Activated T-helper 2 cell treated with anti-CD3 and anti-CD28 coated beads, Interferon-gamma antibody, Interleukin-2, Interleukin-4, amounts not matched to agents 10 μg/mL and 5 μg/mL and 100 μg/mL, durations not matched to agents 14 hours and 24 hours and 36 hours (primary cell): ENCODE measurements at places on chromosomes 12 and 14. TPM values are rescaled to one million over a fixed set of nuclear protein-coding genes. Genes with fewer than 3 reads are reported as not detected.

DNA sequence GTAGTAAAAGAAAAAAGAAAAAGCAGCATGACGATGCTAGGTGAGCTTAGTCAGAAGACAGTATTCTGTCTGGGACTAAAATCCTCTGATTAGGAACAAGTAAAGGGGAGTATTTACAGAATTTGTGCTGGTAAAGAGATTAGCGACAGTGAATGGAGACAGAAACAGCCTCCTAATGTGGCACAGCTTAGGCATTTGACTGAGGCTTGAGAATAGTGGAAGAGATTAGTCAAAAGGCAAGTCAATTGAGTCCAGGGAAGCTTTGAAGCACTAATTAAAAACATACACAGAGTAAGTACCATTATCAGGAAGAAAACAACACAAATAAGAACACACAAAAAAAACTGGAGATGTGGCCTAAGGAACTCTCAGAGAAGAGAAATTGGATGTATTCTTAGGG lies 131.9 kb upstream of the CLEC14A start:
- H3K27me3 ChIP-seq, result no peaks in the 10 kb centered on the region
- H3K4me3 ChIP-seq, result no peak overlapping the region
- no peak for DNase-seq
- H3K4me1 ChIP-seq, result no peaks in the 10 kb centered on the region
- no peak overlapping the region for H3K27ac ChIP-seq

DNA sequence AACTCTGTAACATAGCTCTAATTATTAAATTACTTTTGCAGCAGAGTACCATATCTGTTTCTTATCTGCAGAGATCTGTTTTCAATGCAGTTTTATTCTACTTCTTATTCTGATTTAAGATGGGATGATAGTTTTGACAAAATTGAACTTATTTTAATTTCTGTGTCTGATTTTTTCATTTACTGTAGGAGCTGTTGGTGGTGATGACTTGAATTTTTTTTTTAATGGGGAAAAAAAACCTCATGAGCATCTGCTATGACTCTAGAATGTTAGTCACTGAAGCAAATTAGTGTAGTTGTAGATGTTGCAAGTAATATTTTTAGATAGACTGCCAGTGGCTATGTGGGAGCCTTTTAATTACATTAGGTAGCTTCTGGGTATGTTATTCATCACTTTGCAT lies 23.4 kb downstream of the DNM1L start:
- H3K4me3 ChIP-seq, result no peak overlapping the region
- H3K4me1 ChIP-seq, result peaks cover 35% of the 10 kb centered on the region
- DNase-seq, result no peak
- H3K36me3 ChIP-seq, result peaks cover 33% of the 10 kb centered on the region
- no peaks in the 10 kb centered on the region for H3K27me3 ChIP-seq
- no peak overlapping the region for H3K27ac ChIP-seq

DNA sequence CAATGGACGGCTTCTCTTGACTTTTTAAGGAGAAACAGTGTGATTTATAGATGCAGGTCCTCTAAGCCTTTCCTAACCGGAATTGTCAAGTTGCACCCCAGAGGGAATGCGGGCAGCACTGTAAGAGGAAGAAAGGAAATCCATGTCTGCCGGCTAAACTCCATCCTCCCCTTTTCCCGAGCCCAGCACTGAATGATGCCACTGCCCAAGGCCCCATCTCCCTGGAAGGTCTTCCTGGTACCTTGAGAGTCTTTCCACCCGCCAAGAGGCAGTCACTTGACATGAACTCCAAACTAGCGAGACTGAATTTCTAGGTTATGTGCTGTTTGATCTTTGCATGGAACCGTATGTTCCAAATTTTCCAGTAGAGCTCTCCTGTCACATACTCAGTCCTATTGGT lies 313.4 kb upstream of the FKBP4 start:
- DNase-seq, result no peak
- no peak overlapping the region for H3K4me3 ChIP-seq
- H3K36me3 ChIP-seq, result no peaks in the 10 kb centered on the region
- H3K27me3 ChIP-seq, result no peaks in the 10 kb centered on the region
- H3K27ac ChIP-seq, result no peak overlapping the region
- H3K4me1 ChIP-seq, result peaks cover 5% of the 10 kb centered on the region

- no peaks in the 10 kb centered on the region for H3K36me3 ChIP-seq
- H3K27ac ChIP-seq, result no peak overlapping the region
- no peak overlapping the region for H3K4me3 ChIP-seq
- H3K4me1 ChIP-seq, result peaks cover 3% of the 10 kb centered on the region
- no peak for DNase-seq
These were observed 353.0 kb downstream of the BTG1 start for GRCh38 chr12:91792597-91792996.

GRCh38 chr14:89571491-89571890 lies 154.5 kb upstream of the FOXN3 start:
- no peak overlapping the region for H3K27ac ChIP-seq
- no peak for DNase-seq
- no peaks in the 10 kb centered on the region for H3K27me3 ChIP-seq
- H3K36me3 ChIP-seq, result peaks cover 26% of the 10 kb centered on the region

DNA sequence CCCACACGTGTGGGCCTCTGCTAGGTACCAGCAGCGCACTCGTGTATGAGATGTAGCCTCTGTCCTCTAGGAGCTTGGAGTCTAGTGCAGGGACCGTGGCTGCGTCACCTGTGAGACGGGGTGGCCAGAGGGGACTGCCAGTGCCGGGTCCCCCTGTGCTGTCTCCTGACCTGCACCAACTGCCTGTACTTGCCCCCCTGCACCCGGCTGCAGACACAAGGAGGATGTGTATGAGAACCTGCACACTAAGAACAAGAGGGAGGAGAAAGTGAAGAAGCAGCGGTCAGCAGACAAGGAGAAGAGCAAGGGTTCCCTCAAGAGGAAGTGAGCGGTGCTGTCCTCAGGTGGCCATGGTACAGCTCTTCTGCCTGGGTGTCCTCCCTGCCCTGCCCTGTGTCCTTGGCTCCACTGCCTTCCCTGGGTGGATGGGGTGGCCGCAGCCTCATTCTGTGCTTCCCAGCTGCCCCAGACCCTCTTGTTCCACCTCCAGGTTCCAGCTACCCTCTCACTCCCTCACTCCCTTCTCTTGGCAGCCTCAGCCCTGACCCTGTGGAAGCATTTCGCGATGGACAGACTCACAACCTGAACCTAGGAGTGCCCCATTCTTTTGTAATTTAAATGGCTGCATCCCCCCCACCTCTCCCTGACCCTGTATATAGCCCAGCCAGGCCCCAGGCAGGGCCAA lies 9.6 kb downstream of the PTPN6 start:
- H3K27ac ChIP-seq, result peak overlapping the region; percentile 97
- no peaks in the 10 kb centered on the region for H3K27me3 ChIP-seq
- H3K4me1 ChIP-seq, result peaks cover 68% of the 10 kb centered on the region
- DNase-seq, result peak; percentile 37
- H3K4me3 ChIP-seq, result peak overlapping the region; percentile 64

DNA sequence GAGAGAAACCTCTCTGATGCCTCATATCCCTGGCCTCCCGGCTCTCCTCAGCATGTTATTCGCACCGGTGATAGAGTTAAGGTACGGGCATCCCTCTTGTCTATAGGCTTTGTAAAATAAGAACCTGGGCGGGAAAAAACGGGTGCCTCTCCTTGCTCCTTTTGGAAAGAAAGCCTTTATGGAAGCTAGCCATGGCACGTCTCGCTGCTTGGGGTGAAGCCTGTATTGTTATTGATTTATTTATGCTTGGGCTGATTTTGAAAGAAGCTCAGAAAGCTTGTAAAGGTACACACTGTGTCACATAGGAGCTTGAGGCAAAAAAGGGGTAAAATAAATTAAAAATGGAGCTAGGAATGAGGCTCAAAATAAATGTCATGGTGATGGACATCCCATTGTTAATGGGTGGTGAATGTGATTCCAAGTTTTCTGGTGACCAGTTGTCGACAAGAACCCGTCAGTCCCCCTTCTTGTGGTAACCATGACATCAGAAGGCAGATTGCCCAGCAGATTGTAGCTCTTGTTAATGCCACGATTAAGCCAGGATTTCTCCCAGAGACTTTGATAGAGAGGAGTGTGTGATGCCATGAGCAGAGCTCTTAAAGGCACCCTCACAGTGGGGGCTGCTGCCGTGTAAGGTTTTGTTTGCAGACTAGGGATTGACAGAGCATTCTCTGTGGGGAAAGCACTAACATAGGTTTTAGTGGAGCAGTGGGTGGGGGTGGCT lies 50.4 kb upstream of the ASPG start:
- no peak overlapping the region for H3K27ac ChIP-seq
- H3K36me3 ChIP-seq, result no peaks in the 10 kb centered on the region
- H3K4me3 ChIP-seq, result no peak overlapping the region
- DNase-seq, result no peak
- no peaks in the 10 kb centered on the region for H3K4me1 ChIP-seq
- H3K27me3 ChIP-seq, result peaks cover 2% of the 10 kb centered on the region

DNA sequence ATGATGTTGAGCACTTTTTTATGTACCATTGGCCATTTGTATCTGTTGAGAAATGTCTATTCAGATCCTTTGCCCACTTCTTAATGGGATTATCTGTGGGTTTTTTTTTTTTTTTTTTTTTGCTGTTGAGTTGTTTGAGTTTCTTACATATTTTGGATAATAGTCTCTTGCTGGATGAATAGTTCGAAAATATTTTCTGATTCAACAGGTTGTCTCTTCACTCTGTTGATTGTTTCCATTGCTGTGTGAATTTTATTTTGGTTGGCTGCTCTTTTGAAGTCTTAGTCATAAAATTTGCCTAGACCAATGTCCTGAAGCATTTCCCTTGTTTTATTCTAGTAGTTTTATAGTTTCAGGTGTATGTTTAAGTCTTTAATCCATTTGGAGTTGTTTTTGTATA lies 64.5 kb downstream of the CAND1 start:
- peaks cover 3% of the 10 kb centered on the region for H3K4me1 ChIP-seq
- H3K27me3 ChIP-seq, result peaks cover 2% of the 10 kb centered on the region
- H3K27ac ChIP-seq, result no peak overlapping the region
- no peak for DNase-seq
- no peak overlapping the region for H3K4me3 ChIP-seq

Gene SLC17A8
- not detected in 2 replicates for total RNA-seq

Gene SLC39A2
- total RNA-seq, result 0.18 and 0.30 TPM in 2 replicates

Gene PLEKHH1
- total RNA-seq, result 1.5 and 1.8 TPM in 2 replicates

Gene SERPINA12
- not detected in 2 replicates for total RNA-seq

Gene NR4A1
- 134 and 139 TPM in 2 replicates for total RNA-seq

Gene TMEM132C
- not detected in 2 replicates for total RNA-seq
